ENCODE measurements at places on chromosomes 5 and 9.

DNA sequence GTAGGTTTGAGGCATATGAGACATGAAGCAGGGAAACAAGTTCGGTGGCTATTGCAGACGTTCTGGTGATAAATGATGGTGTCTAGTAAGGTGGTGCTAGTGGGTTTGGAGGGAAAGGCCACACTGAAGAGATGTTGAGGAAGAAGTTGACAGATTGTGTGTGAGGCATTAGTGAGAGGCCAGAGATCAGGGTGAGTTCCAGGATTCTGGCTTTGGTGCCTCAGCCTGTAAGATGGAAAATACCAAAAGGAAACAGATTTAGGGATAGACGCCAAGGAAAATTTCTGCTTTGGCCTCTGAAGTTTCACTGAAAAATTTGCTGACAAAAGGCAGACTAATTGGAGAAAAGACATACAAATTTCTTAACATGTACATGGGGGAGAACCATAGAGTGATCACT lies 6.4 kb upstream of the PAIP1 start:
- DNase-seq, result no peak

GRCh38 chr9:122342323-122343050 lies 28.3 kb upstream of the PTGS1 start:
- DNase-seq, result no peak

DNA sequence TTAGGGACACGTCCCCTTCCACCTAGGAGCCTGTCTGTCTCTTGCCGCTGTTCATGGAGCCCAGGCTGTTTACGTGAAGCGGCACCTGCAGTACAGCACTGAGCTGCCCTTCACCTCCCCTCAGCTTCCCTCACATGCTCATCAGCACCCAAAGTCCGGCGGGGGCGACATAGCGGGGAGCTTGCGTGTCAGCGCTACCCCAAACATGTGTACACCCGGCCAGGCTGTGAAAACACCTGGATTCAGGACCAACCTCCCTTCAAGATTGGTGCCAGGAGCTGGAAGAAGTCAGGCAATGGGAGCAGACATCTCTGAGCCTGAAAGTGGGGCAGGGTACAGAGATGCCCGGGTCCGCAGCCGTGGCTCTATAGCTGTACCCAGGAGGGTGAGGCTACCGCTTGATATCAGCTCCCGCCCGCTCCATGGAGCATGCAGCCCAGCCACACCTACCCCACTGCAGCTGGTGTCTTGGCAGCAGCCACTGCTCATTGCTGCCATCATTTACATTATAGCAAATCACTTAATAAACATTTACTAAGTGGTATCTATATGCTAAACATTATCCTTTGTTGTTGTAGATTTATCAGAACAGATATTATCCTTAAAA lies 712.1 kb downstream of the CDH9 start:
- no peak for DNase-seq

DNA sequence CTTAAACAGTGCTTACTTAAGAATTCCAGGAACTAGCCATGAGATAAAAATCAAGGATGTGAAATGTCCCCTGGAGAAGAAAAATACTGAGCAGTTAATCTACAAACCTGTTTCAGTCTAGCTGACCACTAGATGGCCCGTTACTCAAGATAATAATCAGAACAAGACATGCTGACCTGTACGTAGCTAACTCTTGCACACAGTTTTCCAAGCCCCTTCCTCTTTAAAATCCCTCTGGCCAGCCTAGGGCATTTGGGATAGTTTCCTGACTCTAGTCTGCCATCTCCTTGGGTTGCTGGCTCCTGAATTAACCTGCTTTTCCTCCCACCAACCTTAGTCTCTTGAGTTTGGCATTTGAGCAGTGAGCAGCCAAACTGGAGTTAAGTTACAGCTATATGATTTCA lies 59.2 kb upstream of the TRAF1 start:
- DNase-seq, result no peak

GRCh38 chr5:11520241-11520930 lies 383.9 kb downstream of the CTNND2 start:
- DNase-seq, result no peak

DNA sequence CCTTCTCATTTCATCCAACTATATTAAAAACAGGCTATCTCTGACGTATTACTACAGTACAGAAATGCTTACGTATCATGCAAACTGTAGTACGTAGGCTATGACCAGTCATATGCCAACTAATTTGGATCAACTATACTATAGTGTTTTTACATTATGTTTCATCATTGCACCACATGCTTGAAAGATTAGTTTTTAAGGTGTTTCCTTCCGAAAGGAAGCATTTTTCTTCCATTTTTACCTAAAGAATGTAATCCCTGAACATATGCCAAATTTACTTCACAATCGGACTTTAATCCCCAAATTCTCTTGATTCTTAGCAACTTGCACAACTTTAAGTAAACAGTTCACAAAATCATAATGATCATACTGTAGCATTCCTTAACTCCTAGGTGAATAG lies 153.9 kb downstream of the BNC2 start:
- no peak for DNase-seq

All from amygdala (tissue), 56 donors.